Fibroblast of mammary gland (primary cell): ENCODE measurements at places on chromosomes 16 and 17.

DNA sequence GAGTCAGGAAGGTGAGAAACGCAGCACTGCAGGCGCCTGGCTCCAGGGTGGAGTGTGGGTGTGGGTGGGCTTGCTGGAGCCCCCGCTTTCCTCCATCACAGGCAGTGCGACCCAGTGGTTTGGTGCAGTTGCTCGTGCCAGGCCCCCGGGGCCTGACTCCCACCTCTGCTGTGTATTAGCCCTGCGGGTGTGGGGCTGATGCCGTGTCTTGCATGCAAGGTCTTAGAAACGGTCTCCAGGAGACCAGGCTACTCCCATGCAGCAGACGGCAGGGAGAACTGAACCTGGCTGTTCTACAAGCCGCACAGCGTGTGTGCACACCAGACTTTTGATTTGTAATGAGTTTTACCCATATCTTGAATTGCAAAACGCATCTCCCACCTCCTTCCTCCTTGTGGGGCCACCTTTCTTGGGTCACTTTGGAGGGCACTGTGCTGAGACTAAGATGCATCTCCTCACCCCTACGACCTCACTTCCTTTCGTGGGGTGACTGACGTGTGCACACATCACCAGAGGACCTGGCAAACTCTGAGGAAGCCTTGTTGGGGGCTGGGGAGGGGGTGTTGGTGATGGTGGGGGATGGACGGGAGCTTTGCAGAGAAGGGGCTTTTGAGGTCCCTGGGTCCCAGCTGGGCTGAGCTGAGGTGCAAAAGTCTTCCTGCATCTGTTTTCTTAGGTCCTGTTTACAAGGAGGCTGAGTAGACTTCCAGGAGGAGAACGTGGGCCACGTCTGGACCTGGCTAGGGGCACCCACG lies 101.8 kb upstream of the TNRC6C start:
- DNase-seq = no peak

GRCh38 chr16:83830091-83830768 lies 22.5 kb downstream of the HSBP1 start:
- DNase-seq = no peak

GRCh38 chr16:11135464-11135973 lies 120.5 kb downstream of the SOCS1 start:
- peak; percentile 51 for DNase-seq

- DNase-seq = no peak
These were observed 66.5 kb downstream of the MRM1 start for GRCh38 chr17:36667922-36668321.

DNA sequence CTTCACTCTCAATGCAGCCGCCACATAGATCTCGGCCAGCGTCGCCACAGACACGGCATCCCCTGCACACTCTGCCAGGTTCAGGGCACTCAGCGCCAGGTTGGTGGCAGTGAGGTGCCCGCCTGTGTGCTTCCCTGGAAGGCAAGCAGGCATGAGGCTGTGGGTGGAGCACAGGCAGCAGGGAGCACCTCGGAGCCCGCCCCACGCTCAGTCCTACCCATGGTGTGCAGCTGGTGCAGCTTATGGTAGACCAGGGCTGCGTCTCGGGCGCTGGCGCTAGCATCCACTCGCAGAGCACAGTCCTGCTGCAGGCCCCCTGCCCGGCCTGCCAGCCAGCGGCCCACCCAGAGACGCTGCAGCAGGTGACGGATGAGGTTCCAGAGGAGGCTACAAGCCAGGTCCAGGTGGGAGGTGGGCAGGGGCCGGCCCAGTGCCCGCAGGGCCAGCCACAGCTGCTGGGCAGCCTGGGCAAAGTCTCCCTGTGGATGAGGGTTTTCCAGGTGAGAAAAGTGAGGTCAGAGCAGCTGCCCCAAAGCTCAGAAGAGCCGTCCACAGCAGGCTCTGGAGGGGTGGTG lies 20.5 kb downstream of the SREBF1 start:
- no peak for DNase-seq

DNA sequence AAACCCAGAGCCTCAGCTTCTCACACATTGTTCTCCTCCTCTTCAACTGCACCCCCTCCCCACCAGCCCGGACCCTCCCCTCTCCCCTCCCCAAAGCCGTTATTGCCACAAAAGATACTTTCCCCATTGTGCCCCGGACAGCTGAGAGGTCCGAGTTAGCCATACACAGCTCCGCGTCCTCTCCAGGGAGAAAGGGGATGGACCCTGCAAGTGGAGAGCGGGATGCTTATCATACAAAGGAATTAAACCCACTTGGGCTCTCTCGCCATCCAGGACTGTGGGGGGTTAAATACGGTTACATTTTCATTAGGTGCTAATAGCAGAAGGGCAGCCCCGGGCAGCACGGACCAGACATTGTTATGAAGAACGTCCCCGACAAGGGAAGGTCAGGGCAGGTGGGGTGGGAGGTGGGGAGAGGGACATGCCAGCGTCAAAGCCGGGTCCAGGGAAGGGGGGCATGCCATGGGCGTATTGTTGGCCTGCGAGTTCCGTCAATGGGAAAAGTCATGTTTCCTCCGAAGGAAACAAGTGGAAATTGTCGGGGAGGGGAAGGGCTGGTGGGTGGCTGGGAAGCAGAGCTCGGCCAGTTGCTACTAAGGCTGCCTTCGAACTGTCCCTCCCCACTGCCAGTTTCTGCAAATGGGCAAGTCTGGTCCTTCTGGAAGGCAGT lies 99.1 kb downstream of the SOX9 start:
- DNase-seq = no peak

- peak; percentile 74 for DNase-seq
These were observed 11.8 kb downstream of the LASP1 start for GRCh38 chr17:38881600-38882191.

DNA sequence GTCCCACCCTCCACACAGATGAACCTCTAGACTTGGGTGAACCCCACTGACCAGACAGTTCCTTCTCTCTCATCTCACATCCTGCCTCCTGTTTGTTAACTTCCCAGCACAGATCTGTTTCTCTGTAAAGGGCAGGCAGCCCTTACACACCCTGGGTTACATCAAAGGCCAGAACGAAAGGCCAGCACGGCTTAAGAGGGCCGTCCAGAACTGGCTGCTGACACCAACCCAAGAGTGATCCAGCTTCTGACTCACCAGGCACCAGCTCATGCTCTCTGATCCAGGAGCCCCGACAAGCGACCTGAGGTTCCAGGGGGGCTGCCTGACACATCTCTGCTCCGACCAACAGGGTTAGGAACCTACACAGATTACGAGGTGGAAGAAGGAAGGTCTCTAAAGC lies 86.9 kb downstream of the MRM3 start:
- peak; percentile 95 for DNase-seq

DNA sequence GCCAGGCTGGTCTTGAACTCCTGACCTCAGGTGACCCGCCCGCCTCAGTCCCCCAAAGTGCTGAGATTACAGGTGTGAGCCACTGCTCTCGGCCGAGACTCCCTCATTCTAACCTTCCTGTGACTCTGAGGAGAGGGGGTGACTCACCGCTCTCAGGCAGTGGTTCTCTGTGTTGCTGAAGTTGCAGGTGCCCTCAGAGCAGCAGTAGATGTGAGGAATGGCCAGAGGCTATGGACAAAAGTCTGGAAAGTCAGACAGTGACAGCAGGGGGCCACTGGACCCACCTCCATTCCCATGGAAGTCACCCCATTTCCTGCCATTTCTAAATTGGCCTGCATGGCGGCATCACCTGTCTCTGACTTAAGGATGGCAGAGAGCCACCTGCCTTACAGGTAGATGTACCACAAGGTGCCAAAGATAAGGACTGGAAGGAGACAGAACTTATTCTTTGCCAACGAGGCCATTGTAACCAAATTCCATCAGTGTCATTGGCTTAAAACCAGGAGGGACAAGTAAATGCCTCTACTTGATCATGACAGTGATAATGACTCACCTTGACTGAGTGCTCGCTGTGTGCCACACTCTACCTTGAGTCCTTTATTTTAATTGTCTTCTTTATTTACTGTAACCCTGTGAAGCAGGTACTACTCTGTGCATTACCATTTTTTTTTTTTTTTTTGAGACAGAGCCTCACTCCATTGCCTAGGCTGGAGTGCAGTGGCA lies 15.3 kb upstream of the CNOT1 start:
- no peak for DNase-seq

DNA sequence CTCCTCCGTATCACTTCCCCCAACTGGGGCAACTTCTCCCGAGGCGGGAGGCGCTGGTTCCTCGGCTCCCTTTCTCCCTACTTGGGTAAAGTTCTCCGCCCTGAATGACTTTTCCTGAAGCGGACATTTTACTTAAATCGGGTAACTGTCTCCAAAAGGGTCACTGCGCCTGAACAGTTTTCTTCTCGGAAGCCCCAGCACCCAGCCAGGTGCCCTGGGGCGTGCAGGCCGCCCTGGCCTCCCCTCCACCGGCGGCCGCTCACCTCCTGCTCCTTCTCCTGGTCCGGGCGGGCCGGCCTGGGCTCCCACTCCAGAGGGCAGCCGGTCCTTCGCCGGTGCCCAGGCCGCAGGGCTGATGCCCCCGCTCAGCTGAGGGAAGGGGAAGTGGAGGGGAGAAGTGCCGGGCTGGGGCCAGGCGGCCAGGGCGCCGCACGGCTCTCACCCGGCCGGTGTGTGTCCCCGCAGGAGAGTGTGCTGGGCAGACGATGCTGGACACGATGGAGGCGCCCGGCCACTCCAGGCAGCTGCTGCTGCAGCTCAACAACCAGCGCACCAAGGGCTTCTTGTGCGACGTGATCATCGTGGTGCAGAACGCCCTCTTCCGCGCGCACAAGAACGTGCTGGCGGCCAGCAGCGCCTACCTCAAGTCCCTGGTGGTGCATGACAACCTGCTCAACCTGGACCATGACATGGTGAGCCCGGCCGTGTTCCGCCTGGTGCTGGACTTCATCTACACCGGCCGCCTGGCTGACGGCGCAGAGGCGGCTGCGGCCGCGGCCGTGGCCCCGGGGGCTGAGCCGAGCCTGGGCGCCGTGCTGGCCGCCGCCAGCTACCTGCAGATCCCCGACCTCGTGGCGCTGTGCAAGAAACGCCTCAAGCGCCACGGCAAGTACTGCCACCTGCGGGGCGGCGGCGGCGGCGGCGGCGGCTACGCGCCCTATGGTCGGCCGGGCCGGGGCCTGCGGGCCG lies 1.6 kb downstream of the HIC1 start:
- DNase-seq = no peak

DNA sequence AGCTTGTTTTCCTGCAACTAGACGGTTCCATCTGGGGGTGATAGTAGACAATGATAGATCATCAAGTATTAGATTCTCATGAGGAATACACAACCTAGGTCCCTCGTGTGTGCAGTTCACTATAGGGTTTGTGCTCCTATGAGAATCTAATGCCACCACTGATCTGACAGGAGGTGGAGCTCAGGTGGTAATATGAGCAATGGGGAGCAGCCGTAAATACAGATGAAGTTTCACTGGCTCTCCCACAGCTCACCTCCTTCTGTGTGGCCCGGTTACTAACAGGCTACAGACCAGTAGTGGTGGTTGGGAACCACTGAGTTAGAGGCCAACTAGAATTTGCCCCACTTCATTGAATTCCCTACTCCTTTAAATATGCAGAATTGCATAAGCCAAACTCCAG lies 147.5 kb upstream of the HSBP1 start:
- DNase-seq = no peak

DNA sequence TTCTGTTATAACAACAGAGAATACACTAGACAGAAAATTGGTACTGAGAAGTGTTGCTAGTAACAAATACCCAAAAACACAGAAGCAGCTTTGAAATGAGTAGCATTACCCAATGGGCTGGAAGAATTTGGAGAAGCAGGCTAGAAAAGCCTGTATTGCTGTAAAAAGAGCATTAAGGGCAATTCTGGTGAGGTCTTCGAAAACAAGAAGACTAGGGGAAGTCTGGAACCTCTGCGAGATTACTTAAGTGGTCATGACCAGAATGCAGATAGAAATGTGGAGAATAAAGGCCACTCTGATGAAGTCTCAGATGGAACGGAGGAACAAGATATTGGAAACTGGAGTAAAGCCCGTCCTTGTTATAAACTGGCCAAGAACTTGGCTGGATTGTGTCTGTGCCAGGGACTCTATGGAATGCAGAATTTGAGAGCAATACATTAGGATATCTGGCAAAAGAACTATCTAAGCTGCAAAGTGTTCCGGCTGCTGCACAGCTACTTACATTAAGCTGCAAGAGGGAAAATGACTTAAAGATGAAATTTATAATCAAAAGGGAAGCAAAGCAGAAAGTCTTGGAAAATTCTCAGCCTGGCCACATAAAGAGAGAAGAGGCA lies 44.9 kb upstream of the PEMT start:
- no peak for DNase-seq

DNA sequence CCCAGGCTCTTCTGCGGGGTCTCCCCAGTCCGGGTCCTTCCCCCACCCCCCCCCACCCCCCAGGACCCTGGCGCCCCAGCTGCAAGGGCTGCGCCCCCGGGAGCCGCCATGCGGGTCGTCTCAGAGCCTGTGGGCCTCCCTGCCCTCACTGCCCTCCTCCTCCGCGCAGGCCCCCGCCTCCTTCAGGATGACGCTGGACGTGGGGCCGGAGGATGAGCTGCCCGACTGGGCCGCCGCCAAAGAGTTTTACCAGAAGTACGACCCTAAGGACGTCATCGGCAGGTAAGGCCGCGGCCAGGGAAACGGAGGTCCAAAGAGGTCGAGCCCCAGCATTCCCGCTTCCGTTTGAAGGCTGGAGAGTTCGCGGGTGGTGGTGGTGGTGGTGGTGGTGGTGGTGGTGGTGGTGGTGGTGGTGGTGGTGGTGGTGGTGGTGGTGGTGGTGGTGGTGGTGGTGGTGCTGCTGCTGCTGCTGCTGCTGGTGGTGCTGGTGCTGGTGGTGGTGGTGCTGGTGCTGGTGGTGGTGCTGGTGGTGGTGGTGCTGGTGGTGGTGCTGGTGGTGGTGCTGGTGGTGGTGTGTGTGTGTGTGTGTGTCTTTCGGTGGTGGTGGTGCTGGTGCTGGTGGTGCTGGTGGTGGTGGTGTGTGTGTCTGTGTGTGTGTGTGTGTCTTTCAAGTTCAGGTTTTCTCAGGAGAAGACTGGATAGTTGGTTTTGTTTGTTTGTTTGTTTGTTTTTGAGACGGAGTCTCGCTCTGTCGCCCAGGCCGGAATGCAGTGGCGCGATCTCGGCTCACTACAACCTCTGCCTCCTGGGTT lies 615 bp downstream of the PHKG2 start:
- DNase-seq = peak; percentile 50

DNA sequence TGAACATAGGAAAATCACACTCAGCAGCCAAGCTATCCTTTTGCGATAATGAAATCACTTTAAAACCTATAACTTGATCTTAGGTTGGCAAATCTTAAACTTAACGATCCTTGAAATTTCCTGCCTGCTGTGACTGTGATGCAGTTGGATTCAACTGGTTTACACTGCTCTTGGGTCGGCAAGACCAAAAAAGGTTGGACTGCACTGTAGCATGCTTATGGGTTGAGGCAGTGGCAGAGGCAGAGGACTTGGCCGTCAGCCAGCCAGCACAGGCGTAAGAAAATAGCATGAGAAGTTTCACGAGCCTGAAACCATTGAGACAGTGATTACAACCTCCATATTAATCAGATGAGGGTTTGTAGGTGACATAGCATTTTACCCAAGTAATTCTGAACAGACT lies 21.4 kb downstream of the WSB1 start:
- peak; percentile 82 for DNase-seq

DNA sequence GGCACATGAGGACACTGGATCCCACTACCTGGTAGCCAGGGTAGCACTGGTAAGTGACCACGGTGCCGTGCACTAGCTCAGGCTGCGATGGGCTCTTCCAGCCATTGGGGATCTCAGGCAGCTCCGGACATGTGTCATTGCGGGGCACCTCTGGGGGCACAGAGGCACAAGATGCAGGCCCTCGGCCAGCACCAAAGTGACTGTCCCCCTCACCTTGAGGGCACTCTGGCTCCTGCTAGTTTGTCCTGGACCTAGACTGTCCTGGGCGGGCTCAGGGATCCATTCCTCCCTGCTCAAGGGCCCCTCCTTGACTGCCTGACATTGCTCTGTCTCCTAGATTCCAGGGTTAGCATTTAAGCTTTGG lies 6.7 kb upstream of the PHF12 start:
- DNase-seq = no peak

- DNase-seq = peak; percentile 7
These were observed 1.6 kb downstream of the SEZ6 start for GRCh38 chr17:29004081-29004692.
